Neural progenitor cell (in vitro differentiated cells): ENCODE measurements at places on chromosomes 6 and 20. TPM values are rescaled to one million over a fixed set of nuclear protein-coding genes. Genes with fewer than 3 reads are reported as not detected.

DNA sequence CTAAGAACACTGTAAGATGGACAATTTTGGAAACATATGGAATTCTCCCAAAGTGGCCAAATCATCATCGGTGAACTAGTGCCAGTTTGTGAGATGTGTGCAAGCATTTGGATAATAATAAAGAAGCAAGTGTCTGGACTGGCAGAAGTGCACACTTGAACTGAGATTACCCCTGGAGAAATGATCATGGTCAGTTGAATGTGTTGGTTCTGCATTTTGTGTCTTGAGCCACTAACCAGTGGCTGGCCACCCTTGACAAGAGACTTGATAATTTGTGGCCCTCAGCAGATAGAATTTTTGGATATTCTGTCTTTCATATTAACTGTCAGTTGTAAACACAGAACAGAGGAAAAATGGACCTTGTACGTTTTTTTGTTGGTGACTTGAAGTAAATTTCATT is 37.4 kb downstream of the CITED2 start:
- H3K4me3 ChIP-seq = no peak overlapping the region
- no peaks in the 10 kb centered on the region for H3K4me1 ChIP-seq
- DNase-seq = no peak
- no peak overlapping the region for H3K27ac ChIP-seq

Gene TNFRSF6B
- total RNA-seq = 0.25 TPM in 1 of 2 replicates, not detected in the other

GRCh38 chr6:87054143-87054833 is 40.6 kb downstream of the CGA start:
- H3K36me3 ChIP-seq = no peaks in the 10 kb centered on the region
- DNase-seq = no peak
- no peak overlapping the region for H3K4me3 ChIP-seq
- H3K27ac ChIP-seq = no peak overlapping the region
- no peaks in the 10 kb centered on the region for H3K27me3 ChIP-seq
- no peaks in the 10 kb centered on the region for H3K4me1 ChIP-seq

DNA sequence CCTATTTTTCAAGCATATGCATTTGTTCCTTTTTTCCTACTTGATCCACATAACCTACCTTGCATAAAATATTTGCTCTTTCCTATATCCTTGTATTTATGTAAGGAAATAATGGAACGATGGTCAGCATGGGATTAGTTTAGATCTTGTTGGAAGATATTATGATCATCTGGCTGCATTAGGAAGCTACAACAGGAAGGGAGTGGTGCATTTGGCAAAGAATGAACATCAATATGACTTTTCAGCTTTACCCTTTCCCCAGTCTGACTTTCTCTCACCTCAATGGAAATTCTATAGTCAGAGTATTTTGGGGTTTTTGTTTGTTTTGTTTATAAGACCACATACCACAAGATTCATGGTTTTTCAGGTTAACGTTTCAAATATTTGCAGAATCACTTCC is 66.0 kb downstream of the HS3ST5 start:
- H3K4me1 ChIP-seq = peaks cover 16% of the 10 kb centered on the region
- no peak for DNase-seq
- H3K4me3 ChIP-seq = no peak overlapping the region
- no peak overlapping the region for H3K27ac ChIP-seq

Gene ASIP
- total RNA-seq = not detected in 2 replicates
